ENCODE measurements at places on chromosomes 16 and 17.

DNA sequence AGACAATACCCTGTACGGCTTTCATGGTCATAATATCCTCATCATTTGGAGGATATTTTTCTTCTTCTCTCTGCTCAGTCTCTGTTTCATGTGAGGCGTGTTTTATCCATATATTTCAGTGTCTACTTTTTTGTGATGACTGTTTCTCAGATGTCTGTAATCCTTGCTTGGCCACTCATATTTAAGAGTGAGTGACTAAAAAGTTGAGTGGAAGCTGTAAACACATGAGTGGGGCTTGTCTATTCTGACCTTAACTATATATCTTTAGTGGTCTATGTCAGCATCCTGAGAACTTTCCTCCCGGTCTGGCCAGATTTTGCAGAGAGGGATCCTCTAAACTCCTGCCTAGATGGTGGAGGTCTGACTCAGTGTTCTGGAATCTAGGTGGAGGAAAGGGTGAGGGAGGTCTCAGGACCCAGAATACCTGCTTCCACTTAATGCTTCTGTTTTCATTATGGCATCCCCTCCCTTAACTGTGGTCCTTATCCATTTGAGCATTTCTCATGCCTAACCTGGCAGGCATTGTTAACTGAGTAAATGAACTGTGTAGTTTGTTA, 6.0 kb downstream of the DDX19B start:
- DNase-seq: no peak

GRCh38 chr17:59149841-59150511, 5.0 kb downstream of the SKA2 start:
- DNase-seq: peak; percentile 25

GRCh38 chr17:14301279-14302090, 604 bp downstream of the HS3ST3B1 start:
- peak; percentile 54 for DNase-seq

GRCh38 chr16:11307639-11308492, 26.7 kb upstream of the PRM1 start:
- no peak for DNase-seq

DNA sequence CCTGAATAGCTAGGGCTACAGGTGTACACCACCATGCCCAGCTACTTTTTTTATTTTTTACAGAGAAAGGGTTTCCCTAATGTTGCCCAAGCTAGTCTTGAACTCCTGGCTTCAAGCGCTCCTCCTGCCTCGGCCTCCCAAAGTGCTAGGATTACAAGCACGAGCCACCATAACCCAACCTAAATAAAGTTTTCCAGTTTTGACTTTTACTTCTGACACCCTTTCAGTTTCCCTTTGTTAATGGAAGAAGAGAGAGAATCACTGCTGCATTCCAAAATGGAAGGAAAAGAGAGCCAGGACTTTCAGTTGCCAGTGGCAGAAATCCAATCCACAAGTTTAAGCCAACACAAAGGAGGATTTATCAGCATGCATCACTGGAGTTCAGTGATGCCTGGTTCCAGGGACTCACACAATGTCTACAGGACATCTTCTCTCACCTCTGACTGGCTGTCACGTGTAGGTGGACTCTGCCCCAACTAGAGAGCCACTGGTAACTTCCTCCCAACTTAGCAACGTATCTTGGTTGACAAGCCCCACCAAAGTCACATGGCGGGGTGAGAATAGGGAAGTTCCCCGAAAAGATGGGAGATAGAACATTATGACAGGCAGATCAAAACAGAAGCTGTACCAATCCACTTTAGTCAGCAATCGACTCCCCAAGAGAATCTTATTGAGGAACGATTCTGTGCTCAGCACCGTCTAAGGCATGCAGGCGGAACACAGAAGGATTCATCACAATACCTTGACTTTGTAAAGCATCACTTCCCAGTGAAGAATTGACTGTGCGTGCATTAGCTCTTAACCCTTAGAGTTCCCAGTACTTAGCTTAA, 46.5 kb downstream of the GAS7 start:
- DNase-seq: no peak

- DNase-seq: peak; percentile 49
Observed at GRCh38 chr17:29240968-29241963, 5.4 kb upstream of the CRYBA1 start.

DNA sequence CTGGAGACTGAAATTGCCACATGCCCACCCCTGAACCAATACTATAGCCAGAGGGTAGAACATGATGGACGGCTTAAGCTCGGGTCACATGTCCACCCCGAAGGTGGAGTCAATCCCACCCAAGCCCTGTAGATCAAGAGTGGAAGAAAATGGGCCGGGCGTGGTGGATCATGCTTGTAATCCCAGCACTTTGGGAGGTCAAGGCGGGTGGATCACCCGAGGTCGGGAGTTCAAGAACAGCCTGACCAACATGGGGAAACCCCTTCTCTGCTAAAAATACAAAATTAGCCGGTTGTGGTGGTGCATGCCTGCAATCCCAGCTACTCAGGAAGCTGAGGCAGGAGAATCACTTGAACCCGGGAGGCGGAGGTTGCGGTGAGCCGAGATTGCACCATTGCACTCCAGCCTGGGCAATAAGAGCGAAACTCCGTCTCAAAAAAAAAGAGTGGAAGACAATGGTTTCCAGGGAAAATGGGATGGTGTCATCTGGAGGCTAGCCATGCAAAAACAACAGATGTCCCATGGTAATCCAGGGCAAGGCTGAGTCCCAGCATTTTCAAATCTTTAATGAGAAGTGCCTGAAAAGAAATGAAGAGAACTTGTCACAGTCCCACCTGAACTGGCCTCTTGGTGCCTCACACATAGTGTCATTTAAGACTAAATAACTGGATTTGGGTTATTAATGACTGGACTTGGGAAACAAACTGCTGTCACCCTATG, 30.1 kb downstream of the CD300LF start:
- DNase-seq: no peak

- DNase-seq: no peak
Observed at GRCh38 chr17:64739316-64740058, 77.4 kb upstream of the SMURF2 start.

DNA sequence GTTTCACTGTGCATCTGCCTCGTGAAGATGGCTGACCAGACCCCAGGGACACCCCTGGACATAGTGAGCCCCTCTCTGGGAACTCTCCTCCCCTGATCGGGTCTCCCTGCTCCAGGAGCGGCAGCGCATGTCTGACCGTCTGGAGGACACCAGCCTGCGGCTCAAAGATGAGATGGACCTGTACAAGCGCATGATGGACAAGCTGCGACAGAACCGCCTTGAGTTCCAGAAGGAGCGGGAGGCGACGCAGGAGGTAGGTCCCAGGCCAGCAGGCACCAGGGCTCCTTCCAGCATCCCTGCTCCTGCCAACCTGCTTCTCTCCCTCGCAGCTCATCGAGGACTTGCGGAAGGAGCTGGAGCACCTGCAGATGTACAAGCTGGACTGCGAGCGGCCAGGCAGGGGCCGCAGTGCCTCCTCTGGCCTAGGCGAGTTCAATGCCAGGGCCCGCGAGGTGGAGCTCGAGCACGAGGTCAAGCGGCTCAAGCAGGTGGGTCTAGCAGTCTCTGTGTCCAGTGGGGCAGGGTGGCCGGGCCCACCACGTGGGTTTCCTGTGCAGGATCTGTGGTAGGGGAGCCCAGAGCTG, 136.9 kb downstream of the RAB11FIP4 start:
- no peak for DNase-seq
